ENCODE measurements at places on chromosomes 11 and 22.

- no peak for DNase-seq
- H3K27me3 ChIP-seq = no peaks in the 10 kb centered on the region
- no peak overlapping the region for H3K4me3 ChIP-seq
- no peak overlapping the region for H3K27ac ChIP-seq
Measured at GRCh38 chr11:27209562-27210005, 153.4 kb downstream of the CCDC34 start.

GRCh38 chr11:64796757-64797541, 6.1 kb downstream of the MAP4K2 start:
- no peak overlapping the region for H3K27ac ChIP-seq
- no peak overlapping the region for H3K4me3 ChIP-seq
- no peaks in the 10 kb centered on the region for H3K36me3 ChIP-seq
- no peak for DNase-seq

- no peak overlapping the region for H3K27ac ChIP-seq
- no peaks in the 10 kb centered on the region for H3K36me3 ChIP-seq
- no peak for DNase-seq
- no peaks in the 10 kb centered on the region for H3K27me3 ChIP-seq
Measured at GRCh38 chr11:107780775-107781174, 68.9 kb upstream of the SLN start.

DNA sequence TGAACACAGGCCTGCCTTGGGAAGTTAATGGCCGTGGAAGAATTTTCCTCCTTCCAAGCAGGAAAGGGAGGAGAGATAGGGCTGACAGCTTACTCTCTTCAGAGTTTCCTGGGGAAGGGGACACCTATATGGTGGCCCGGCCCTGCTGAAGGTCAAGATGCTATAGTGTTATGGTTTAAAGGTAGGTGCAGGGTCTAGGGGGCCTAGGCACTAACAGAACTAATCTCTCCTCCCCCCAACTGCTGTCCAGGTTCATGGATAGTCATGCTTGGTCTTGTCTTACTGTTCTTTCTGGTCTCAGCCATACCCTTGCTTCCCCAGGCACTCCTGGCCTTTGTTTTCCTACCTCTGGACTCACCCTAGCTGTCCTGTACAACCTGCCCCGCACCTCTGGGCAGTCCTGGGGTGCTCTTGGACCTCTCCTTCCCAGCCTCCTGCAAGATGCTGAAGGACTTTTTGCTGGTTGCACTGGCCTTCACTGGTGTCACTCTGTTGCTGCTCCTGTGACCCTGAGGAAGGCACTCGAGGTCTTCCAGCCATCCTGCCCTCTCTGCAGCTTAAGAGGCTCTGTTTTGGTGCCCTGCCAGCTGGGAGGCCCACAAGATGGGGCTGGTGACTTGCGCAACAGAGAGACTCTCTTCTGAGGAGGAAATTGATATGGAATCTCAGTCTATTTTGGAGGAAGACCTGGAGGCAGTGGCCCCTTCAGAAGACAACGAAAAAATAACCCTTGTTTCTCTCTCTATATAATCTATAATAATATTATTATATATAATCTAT, 17.9 kb downstream of the SEC14L3 start:
- no peak for DNase-seq
- no peak overlapping the region for H3K27ac ChIP-seq
- H3K4me1 ChIP-seq = no peaks in the 10 kb centered on the region
- peaks cover 5% of the 10 kb centered on the region for H3K27me3 ChIP-seq
- no peaks in the 10 kb centered on the region for H3K36me3 ChIP-seq

- peaks cover 30% of the 10 kb centered on the region for H3K36me3 ChIP-seq
- H3K4me3 ChIP-seq = no peak overlapping the region
- H3K27ac ChIP-seq = no peak overlapping the region
- no peaks in the 10 kb centered on the region for H3K4me1 ChIP-seq
Measured at GRCh38 chr11:68418648-68419047, 41.9 kb upstream of the PPP6R3 start.

All from neuronal stem cell (in vitro differentiated cells).